Hepatocyte (in vitro differentiated cells): ENCODE measurements at places on chromosomes 2 and 18. TPM values are rescaled to one million over a fixed set of nuclear protein-coding genes. Genes with fewer than 3 reads are reported as not detected.
A peak's percentile ranks its signal among the peaks of the same experiment; 100 is the strongest.

GRCh38 chr2:27400348-27401135 lies 8.8 kb downstream of the PPM1G start:
- H3K27me3 ChIP-seq, result no peaks in the 10 kb centered on the region
- H3K27ac ChIP-seq, result no peak overlapping the region
- H3K36me3 ChIP-seq, result no peaks in the 10 kb centered on the region
- H3K4me3 ChIP-seq, result no peak overlapping the region
- no peak for DNase-seq

GRCh38 chr2:71256421-71256820 lies 29.5 kb upstream of the PAIP2B start:
- H3K27me3 ChIP-seq, result peaks cover 24% of the 10 kb centered on the region
- H3K36me3 ChIP-seq, result no peaks in the 10 kb centered on the region
- no peak overlapping the region for H3K4me3 ChIP-seq
- DNase-seq, result no peak

GRCh38 chr18:26424428-26425147 lies 123.8 kb downstream of the KCTD1 start:
- H3K4me1 ChIP-seq, result peaks cover 4% of the 10 kb centered on the region
- DNase-seq, result no peak
- no peaks in the 10 kb centered on the region for H3K27me3 ChIP-seq
- H3K36me3 ChIP-seq, result no peaks in the 10 kb centered on the region

- no peaks in the 10 kb centered on the region for H3K27me3 ChIP-seq
- peak overlapping the region; percentile 86 for H3K27ac ChIP-seq
- DNase-seq, result no peak
These were observed 37.2 kb downstream of the TSHZ1 start for GRCh38 chr18:75247611-75248421.

GRCh38 chr2:54979321-54980044 lies 70.8 kb downstream of the RTN4 start:
- H3K4me3 ChIP-seq, result no peak overlapping the region
- no peak overlapping the region for H3K27ac ChIP-seq
- no peak for DNase-seq

- H3K36me3 ChIP-seq, result no peaks in the 10 kb centered on the region
- no peaks in the 10 kb centered on the region for H3K4me1 ChIP-seq
- H3K27ac ChIP-seq, result no peak overlapping the region
- no peaks in the 10 kb centered on the region for H3K27me3 ChIP-seq
These were observed 887.2 kb upstream of the LRATD1 start for GRCh38 chr2:13745330-13745729.

The TET3 gene
- total RNA-seq, result 11.5 and 14.5 TPM in 2 replicates
